Activated CD8-positive, alpha-beta memory T cell treated with anti-CD3 and anti-CD28 coated beads for 4 hours (primary cell): ENCODE measurements at places on chromosomes 5 and 9.

DNA sequence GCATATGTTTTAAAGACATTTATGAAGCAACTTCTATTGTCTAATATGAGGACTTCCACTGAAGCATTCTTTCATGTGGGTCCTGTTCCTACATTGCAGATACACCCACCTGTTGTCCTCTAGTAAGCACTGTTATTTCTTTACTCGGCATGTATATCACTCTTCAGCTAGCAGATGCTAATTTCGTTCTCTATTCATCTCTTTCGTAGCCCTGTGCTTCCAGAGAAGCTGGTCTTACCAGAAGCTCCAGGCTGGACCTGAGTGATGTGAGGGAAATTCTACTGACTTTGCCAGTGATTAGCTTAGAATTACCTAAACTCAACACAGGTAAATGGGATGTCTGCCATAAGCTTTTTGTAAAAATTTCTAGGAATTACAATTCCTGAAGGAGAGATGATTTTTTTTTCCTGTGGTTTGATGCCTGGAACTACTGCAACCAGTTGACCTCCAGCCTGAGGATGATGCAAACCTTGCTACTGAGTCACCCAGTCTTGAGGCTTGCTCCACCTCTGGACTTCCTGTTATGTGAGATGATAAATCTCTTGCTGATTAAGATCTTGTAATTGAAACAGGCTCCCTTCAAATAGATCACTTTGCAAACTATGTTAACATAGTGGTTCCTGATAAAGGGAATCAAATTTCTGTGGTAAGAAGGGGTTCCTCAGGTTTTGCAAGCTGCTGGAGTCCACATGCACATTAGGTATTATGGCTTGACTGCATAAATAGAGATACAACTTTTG lies 52.2 kb upstream of the SPINK5 start:
- no peak for DNase-seq

DNA sequence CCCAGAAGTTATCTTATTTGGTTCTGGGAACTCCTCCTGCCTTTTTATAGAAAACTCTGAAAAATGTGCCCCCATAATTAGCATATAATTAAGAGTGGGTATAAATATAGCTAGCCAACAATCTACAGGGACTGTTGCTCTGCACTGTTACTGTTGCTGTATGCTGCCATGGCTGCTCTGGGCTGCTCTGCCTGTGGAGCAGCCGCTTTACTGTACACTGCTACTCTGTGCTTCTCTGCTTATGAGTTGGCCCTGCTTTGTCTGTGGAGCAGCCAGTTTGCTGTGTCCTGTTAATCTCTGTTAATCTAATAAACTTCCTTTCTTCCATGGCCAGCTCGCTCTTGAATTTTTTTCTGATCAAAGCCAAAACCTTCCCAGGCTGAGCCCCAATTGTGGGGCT lies 2244.0 kb upstream of the ACO1 start:
- no peak for DNase-seq

DNA sequence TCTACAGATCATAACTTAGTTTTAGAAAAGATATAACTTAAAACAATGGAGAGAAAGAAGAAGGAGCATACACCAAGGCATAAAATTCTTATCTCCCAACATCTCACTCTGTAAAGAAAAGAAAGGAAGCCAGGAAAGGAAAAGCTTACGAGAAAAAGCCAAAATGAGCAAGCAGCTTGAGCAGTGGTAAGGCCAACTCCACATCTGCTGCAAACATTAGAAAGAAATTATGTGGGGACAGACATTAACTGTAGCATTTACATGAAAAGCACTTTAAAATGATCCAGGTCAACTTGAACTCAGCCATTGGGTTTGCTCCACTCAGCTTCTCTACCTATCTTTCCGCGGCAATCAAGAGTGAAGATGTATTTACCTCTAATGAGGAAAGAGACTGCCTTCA lies 176.9 kb downstream of the BNC2 start:
- no peak for DNase-seq

DNA sequence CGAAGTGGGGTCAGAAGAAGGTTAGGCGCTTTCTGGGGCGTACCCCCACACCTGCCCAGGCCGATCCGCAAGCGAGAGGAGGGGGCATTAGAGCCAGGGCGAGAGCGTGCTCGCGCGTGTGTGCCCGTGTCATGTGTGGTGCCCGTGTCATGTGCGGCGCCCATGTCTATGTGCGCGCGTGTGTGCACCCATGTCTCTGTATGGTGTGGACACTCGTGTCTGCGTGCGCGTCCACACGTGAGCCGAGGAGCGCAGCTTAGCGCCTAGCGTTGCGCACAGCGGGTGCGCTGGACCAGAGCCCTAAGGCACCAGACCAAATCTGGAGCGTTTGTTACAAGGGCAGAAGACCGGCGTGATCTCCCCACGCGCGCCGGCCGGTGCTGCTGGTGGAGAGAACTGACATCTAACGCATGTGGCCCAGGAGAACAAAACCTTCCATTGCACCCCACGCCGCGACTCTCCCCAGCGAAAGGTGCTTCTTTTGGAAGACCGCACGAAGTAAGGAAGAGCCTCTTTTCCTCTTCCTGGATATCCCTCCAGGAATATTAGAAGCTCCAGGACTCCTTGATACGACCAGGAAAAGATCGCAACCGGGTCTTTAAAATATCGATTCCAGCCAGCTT lies 644 bp downstream of the NIM1K start:
- no peak for DNase-seq

- DNase-seq = no peak
Measured at GRCh38 chr9:135127718-135128670, 40.5 kb downstream of the OLFM1 start.

- DNase-seq = no peak
Measured at GRCh38 chr5:148817606-148818005, 8.8 kb upstream of the ADRB2 start.

DNA sequence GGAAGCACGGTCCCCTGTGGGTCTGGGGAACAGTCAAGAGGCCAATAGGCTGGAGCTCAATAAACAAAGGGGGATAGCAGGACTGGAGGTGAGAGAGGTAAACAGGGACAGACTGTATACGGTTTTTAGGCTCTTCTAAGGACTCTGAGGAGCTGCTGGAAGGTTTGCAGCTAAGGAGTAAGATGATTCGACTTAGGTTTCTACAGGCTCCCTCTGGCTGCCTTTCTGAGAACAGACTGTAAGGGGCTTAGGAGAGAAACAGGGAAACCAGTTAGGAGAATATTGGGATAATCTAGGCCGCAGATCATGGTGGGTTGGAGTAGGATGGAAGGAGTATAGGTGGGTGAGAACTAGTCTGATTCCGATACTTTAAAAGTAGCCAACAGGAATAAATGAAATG lies 10.4 kb downstream of the CDK5RAP2 start:
- DNase-seq = no peak

- no peak for DNase-seq
Measured at GRCh38 chr9:78866207-78867132, 569.5 kb downstream of the PSAT1 start.

GRCh38 chr5:149113669-149114068 lies 27.6 kb upstream of the ABLIM3 start:
- no peak for DNase-seq

- no peak for DNase-seq
Measured at GRCh38 chr5:153618867-153619266, 128.4 kb downstream of the GRIA1 start.

- no peak for DNase-seq
Measured at GRCh38 chr5:106277540-106278096, 1393.1 kb downstream of the EFNA5 start.

GRCh38 chr5:109885205-109885604 lies 195.5 kb downstream of the MAN2A1 start:
- no peak for DNase-seq

GRCh38 chr9:130172161-130172857 lies at the start of gene NCS1:
NCS1 (plus strand) TSS chr9:130172404; CDS start chr9:130172664, 260 bp downstream.
- peak; percentile 34 for DNase-seq

- no peak for DNase-seq
Measured at GRCh38 chr5:142304013-142304701, 20.7 kb downstream of the SPRY4 start.
